Esophagus squamous epithelium (tissue), 5 donors: ENCODE measurements at places on chromosomes 3 and 15.

DNA sequence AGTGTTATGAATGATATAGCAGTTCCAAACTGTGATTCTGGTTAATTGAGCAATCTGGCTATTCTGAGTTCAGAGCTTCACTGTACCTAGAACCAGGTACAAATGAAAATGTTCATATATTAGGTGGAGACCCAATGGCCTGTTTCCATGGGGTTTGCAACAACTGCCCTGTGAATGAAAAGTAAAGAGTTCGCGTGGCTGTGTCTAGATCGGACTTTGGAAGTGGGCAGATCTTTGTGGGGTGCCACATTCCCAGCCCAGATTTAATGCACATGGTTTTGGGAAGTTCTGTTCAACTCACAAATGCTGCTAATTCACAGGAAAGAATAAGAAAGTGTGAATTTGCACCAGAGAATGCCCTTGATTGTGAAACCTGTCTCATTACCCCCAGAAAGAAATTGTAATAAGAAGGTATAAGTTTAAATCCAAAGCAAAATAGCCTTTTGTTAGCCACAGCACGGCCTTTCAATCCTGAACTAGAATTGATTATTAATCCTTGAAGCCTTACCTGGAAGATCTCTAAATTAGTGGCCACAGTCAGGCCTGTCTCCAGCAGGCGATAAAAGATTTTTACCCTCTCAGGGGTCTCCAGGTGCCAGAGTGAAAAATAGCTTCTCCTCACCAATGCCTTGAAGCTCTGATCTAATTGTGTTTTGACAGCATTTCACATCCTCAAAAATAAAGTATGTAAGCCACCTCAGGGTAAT, 22.6 kb downstream of the WHAMM start:
- DNase-seq: no peak

DNA sequence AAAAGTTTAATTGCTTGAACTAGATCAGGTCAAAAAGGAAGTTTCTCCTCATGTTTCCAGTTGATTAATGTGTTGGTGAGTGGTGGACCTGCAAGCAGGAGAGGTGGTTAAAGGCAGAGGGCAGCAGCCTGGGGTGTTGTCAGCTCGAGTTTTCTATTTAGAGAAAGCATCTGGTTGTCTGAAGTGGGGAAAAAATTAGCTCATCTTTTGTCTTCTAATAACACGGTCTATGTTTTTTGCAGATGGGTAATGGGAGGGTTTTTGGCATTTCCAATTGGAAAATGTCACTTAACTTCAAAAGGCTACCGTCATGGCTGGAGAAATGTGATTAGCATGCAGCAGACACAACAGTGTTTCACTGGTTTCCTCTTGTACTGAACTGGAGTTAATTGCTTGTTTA, 122.6 kb downstream of the ITPR1 start:
- DNase-seq: no peak

GRCh38 chr3:182937293-182938051, 42.9 kb downstream of the DCUN1D1 start:
- no peak for DNase-seq

DNA sequence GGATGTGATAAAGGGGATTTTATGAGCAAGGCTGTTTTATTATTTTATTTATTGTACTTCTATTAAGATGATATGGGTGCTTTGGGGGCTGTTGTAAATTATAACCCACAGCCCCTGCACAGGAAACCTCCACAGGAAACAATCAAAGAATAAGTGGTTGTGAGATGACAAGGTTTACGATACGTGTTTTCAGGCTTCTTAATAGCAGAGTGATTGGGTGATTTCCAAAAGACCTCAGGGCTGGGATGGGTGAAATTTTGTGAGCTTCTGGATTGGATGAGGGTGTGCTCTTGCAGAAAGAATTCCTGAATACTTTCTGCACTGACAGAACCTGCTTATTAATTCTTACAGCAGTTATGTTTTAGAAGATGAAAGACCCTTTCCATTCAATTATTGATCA, 21.4 kb downstream of the CHL1 start:
- DNase-seq: no peak

GRCh38 chr3:133461291-133461690, 61.4 kb downstream of the BFSP2 start:
- DNase-seq: no peak

DNA sequence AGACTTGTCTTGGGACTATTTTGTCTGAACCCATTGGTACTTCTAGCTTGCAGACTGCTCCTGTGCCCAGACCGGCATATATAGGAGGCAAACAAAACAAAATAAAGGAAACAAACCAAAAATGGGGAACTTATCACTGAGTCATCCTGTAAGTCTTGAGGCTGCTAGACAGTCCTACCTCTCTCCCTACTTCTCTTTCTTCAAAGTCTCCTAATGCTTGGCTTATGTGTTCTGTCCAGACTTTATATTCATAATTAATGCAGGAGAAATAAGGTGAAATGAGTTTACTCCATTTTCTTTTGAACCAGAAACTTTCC, 266.2 kb downstream of the ZNF385D start:
- no peak for DNase-seq

DNA sequence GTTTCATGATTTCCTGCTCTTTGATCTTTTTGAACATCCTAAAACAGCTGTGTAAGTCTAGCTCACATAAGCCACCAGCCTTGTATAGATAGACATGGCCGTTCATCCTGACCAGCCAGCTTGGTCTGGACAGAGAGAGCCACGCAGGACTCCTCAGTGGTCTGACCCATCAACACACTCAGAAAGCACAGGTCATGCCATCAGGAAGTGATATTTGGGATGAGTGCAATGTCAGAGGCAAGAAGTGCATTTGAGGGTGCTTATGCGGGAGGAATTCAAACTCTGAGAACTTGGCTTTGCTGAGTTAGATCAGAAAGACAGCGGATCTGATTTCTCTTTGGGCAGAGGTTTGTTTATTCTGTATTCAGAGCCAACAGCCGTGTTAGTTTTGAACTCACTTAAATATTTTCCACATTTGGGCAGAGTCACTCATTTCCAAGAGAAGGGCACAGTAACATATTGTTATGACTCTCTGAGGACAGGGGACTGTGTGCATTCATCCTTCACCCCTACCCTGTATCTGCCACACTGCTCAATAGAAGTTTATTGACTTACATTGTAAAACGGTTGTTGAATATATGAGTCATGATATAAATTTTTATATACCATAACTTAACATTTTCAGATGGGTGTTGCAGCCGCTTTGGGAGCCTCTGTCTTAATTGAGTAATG, 225.3 kb upstream of the LYSMD4 start:
- DNase-seq: no peak
